ENCODE measurements at places on chromosomes 7 and 10.

DNA sequence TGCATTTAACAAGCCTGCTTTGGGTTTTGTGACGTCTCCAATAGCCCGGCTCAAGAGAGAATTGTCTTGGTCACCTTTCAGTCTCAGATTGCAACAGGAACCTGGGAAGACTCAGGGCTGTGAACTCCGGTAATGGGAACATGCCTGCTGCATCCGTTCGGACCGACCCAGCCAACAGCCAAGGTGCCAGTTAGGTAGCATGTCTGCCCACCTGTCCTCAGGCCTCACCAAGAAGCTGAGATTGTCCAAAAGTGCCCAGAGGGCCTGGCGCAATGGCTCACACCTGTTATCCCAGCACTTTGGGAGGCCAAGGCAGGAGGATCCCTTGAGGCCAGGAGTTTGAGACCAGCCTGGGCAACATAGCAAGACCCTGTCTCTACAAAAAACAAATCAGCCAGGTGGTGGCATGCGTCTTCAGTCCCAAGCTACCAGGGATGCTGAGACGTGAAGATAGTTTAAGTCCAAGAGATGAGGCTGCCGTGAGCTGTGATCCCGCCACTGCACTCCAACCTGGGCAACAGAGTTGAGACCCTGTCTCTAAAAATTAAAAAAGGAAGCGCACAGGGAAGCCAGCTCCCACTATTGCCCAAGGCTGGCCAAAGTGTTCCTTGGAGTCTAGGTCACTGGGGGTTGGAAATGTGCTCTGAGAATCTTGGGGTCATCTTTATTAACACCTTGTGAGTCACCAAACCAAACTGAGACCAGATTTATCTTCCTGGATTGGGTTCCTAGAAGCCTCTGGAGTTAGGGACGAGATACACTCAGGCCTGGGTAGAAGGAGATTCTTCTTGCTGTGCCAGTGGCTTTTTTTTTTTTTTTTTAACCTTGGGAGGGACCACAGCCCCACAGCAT, 26.9 kb downstream of the BAG3 start:
- no peak for DNase-seq

GRCh38 chr7:114539575-114539974, 125.0 kb downstream of the FOXP2 start:
- no peak for DNase-seq

GRCh38 chr7:81430150-81430549, 339.7 kb downstream of the HGF start:
- no peak for DNase-seq

GRCh38 chr7:102253973-102254370, 32.7 kb upstream of the SH2B2 start:
- no peak for DNase-seq

GRCh38 chr10:20033476-20033875, 217.2 kb downstream of the PLXDC2 start:
- DNase-seq = no peak

DNA sequence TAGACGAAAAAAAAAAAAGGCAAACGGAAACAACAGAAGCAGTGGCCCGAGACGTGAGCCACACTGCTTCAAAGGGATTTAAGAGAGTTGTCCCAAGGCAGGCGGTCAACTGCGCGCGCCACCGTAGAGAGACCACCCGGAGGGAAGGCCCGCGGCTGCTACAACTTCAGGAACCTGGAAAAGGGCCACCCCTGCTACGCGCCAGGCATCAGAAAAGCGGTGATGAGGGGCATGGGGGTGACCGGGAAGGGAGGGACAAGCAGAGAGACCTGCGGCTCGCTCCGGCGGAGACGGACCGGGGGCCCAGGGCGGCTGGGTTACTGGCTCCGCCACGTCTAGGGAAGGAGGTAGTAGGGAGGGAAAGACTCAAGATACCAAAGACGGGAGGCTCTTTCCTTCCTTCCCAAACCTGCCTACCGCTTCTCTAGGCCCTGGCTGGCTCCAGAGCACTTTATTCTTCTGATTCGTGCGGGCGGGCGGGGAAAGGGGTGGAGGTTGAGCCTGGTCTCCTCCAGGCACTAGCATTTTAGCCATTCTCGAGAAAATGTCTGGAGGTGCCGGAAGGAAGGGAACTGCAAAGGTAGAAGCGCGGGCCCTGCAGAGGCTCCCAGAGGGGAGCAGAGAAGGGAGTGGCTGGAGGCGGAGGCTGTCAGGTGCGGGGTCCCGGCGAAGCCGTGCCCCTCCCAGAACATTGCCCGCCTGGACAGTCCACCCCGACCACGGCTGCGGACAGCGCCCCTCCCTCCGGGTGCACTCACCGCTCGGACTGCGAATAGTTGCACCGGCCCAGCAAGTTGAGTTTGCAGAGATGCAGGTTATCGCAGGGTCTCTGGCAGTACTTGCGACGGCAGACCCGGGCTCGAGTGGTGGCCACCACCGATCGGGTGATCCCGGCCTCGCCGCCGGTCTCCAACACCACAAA, 993 bp downstream of the ZC3HAV1 start:
- no peak for DNase-seq

- no peak for DNase-seq
Measured at GRCh38 chr7:71517940-71518699, 386.2 kb downstream of the GALNT17 start.

DNA sequence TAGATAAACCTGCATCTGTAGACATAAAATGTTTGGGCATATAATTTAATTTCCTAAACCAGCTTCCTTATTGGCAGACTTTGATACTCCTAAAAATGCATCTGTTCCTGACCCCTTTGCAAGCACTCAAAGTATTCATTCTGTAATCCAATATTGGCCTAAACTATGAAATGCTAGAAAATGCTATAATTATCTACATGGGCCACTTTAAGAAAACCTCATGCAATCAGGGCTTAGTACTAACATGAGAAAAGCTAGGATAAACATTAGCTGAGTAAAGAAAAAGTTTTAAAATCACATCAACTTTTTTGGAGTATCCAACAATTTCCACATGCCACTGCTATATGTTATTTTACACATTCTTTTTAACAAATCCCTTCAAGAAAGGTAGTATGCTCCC, 57.2 kb downstream of the PARD3 start:
- DNase-seq = no peak

DNA sequence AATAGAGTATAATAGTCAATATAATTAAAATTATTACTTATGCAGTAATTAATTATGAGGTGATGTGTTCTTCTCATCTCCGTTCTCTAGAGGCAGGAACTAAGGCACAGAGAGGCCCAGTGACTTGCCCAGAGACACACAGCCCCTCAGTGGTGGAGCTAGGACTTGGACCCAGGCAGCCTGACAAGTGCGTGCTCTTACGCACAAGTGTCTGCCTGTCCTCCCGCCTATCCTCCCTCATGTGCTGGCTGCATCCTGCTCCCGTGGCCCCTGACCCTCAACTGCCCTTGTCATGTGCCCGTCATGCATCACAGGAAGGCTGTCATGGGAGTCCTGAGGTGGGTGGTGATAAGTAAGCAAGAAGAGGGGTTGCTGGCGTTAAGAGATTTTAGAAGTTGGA, 14.3 kb downstream of the IL2RA start:
- DNase-seq = no peak

DNA sequence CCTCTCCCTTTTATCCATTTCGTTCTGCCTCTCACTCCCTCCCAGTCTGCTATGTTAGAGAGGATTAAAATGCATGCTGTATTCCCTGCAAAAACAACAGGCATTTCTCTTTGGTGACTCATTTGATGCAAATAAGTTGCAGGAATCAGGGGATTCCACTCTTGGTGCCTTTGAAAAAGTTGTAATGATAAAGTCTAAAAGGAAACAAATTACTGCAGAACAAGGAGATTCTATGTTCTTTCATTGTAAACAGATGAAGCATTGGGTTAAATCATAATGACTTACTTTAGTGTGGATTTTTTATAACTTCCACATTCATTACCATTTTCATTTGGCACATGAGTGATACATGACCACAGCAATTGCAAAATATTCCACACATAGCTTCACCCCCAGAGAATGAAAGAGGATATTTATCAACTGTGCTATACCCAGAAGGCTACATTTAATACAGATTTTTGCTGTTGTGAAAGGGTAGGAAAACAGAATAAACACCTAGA, 33.4 kb upstream of the ABLIM1 start:
- DNase-seq = no peak

DNA sequence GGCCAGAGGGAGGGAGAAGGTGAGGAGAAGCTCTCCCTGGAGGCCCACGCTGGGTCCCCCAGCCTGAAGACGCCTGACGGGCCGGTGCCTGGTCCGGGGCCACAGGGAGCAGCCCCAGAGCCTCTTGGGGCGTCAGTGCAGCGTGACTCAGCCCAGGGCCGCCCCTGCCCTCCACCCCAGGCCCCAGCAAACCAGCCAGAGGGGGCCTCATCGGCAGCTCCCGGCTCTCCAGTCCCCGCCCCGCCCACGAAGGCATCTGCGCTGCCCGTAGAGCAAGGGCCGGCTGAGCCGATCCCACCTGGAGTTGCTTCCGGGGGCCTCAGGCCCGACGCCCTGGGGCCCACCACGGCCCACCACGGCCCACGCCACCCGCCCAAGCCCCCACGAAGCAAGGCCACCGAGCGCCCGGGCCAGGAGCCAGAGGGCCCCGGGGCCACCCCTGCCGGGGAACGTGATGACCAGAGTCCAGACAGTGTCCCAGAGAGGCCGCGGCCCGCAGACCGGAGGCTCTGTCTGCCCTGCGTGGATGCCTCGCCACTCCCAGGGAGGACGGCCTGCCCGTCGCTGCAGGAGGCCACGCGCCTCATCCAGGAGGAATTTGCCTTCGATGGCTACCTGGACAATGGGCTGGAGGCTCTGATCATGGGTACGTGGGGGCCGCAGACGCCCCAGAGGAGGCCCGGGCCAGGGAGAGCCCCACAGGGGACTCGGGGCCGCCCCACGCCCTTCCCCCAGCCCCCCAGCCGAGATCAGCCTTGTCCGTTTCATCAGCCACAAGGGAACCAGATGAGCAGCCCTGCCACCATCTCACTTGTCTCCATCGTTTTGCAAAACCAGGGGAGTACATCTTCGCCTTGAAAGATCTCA, 31.2 kb upstream of the UTF1 start:
- DNase-seq = no peak

- no peak for DNase-seq
Measured at GRCh38 chr10:17743437-17743836, 8.6 kb upstream of the TMEM236 start.

DNA sequence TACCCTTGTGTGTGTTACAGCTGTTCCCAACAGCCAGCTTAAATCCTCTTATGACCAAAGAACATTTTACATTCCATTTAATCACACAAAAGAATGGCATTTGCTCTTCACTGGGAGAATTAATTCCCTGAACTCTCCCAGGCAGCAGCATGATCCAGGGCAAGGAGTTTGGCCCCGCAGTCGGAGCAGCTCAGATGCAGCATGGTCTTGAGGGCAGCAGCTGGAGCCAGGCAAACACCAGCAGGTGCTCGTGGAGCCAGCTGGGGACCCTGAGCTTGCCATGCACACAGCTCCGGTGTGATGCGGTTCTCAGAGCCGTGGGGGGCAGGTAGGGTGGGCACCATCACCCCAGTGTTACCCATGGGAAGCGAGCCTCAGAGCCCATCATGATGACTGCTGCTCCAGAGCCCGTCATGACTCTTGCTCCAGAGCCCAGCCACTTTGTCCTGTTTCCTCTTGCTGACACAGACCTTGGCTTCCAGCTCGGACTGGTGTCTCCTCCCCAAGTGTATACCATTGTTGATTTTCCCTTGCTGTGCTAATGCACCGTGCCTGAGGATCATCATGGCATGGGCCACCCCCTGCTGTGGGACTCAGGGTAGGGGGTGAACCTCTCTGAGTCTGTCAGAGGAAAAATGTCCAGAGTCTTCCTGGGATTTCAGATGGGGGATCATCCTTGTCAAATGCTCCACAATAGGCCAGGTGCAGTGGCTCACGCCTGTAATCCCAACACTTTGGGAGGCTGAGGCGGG, 75.8 kb downstream of the ZRANB1 start:
- no peak for DNase-seq

DNA sequence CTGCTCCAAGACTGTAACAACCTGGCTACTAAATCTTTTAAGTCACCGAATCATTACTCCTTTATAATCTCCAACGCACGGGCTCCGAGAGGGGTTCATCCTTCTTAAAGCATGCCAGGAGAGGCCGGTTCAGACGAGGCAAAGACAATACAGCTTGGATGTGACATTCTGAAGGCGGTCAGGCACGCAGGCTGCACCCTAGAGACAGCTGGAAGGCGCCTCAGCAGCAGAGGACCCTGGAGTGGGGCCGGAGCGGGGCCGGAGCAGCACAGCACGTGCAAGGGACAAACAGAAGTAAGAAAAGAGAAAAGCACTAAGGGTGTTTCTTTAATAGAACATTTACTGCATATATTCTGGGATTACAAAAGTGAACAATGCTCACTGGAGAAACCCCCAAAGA, 97.8 kb upstream of the PPP2R2D start:
- DNase-seq = peak; percentile 37

- no peak for DNase-seq
Measured at GRCh38 chr7:279821-280220, 10.1 kb upstream of the FOXL3 start.

DNA sequence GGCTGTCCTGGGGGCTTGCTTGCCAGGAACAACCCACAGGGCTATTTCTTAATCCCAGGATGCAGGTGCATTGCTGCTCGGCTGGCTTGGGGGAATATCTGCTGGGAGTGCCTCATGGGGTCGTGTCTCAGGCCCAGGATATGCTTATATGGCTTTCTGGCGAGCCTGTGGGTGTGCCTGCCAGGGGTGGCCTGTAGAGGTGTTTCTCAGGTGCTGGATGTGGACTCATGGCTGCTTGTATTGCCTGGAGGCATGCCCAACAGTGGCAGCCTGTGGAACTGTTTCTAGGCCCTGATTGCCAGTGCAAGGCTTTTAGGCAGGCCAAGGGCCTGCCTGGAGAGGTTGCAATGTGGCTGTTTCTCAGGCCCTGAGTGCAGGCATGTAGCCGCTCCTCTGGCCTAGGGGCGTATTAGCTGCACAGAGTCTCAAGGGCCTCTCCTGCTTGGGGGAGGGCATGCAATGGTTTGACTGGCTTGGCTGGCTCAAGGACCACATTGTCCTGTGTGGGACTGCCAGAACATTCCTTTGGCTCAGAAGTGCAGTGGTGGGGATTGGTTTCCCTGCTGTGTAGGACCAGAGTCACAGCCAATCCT, 202.1 kb downstream of the ATRNL1 start:
- no peak for DNase-seq

DNA sequence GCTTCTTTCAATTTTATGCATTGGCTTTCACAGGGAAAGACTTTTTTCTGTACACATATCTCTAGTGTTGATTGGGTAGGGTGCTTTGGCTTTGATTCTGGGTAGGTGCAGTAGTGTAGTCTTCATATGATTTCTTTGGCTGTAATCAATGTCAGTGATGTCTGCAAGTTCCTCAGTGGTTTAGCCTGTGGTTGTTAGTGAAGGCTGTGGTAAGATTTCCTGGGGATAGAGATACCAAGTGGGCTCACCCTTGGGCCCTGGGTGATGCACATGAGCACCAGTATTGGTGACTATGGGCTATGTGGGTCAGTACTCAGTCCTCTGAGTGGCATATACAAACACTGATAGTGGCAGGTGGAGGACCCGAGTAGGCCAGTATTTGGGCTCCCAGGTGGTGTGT, 13.0 kb downstream of the GIMAP8 start:
- no peak for DNase-seq

Data from ascending aorta (tissue), 2 donors.